ENCODE measurements at places on chromosomes 3 and 15. TPM values are rescaled to one million over a fixed set of nuclear protein-coding genes. Genes with fewer than 3 reads are reported as not detected.

C3orf52 gene
- total RNA-seq, result 1.8 TPM

LRRIQ4 gene
- 0.09 TPM for total RNA-seq

FOXL2 gene
- total RNA-seq, result not detected

SLC22A14 gene
- total RNA-seq, result 0.17 TPM

UBE2Q2 gene
- 6.5 TPM for total RNA-seq

CMTM7 gene
- 3.6 TPM for total RNA-seq

GHSR gene
- not detected for total RNA-seq

GABRA5 gene
- not detected for total RNA-seq

CNTN3 gene
- 0.09 TPM for total RNA-seq

SCAANT1 gene
- total RNA-seq, result not detected

CCR9 gene
- total RNA-seq, result not detected

ADAMTS17 gene
- 46.9 TPM for total RNA-seq

C3orf20 gene
- 0.05 TPM for total RNA-seq

LRRC34 gene
- total RNA-seq, result 2.8 TPM

GRCh38 chr3:45950686-45951600 lies 7.7 kb downstream of the CXCR6 start:
- DNase-seq, result no peak

DNA sequence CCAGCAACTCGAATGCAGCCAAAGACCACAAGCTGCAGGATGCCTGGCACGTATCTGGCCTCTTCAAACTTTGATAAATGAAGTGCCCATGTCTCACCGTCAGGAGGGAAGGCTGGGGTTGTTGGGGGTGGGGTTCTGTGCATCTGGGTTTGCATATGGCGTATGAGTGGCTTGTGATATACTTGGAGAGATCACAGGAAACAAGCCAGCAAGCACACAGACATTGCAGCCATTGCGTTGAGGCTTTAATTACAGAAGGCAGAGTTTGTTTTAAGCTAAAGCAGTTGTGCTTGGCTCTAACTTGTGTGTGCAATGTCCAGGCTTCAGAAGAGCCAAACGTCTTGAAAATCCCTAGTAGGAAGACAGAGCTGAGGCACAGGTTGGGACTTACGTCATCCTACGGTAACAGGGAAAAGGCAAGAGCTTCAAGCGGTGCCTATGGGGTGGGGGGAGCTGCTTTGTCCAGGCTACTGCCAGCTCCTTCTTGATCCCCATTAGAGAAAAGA lies 109.2 kb downstream of the ASB7 start:
- no peak for DNase-seq

DNA sequence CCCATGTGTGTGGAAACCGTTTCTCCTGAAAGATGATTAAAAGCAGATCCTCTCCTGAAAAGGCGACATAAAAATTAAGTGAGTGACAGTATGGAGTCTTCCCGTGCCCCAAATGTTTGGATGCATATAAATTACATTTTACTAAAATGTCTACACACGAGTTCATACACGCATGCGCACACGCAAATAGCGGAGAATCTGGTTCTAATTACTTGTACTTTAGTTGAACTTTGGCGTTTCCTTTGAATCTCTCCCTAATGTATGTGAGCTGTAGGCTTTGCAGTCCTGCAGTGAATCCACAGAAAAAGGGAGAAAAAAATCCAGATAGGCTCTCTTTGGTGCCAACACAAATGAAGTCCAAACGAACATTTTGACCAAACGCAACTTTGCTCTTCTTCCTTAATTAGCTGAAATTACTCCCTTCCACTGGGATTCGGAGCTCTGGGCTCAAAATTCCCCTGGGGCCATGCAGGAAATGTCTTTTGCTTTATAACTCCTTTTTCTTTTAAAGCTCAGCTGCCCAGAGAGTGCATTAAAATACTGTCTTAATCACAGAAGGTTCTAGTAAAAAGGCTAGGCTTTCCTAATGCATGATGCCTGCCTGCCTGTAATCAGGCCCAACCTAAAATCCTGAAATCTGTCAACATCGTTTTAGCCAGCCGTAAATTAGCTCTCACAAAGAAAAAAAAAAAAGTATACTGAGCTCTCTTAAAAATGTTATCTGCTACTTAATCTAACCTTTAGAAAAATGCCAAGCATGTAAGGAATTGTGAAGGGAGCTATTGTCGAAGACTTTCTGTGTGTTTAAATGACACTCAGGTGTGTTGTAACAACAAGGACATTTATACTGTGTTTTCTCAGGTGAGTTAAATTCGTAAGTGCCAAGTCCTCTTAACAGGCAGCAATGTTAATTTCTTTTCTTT lies 26.2 kb downstream of the RARB start:
- DNase-seq, result no peak

GRCh38 chr15:42037656-42038055 lies 16.8 kb upstream of the PLA2G4E start:
- DNase-seq, result no peak

GRCh38 chr3:56616478-56617006 lies 59.6 kb downstream of the CCDC66 start:
- DNase-seq, result no peak

DNA sequence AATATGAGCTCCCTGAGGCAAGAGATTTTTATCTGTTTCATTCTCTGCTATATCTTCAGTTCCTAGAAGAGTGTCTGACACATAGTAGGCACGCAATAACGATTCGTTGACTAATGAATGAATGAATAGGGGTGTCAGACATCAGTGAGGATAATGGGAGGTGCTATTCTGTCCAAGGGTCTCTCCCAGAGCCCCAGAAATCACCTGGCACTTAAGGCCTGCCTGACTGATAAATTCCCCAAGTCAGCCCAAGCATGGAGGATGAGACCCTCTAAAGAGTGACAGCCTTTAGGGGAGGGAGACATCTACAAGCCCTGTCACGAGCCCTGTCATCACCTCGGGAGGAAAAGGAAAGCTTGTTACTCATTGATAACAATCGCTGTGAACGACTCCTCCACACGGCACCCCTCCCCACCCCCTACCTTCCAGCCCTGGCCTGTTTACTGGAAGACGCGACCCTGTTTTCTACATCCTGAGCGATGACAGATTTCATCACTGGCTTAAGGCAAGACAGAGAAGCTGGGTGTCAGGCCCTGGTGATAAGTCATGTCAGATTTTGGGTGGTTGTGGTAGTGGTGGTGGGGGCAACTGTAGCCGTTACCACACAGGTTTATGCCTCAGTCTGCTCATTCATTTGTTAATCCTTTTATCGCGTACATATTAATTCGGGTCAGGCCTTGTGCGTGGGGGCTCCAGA lies 23.1 kb downstream of the BHLHE40 start:
- DNase-seq, result no peak

GRCh38 chr3:89038869-89039268 lies 68.6 kb upstream of the EPHA3 start:
- DNase-seq, result no peak

DNA sequence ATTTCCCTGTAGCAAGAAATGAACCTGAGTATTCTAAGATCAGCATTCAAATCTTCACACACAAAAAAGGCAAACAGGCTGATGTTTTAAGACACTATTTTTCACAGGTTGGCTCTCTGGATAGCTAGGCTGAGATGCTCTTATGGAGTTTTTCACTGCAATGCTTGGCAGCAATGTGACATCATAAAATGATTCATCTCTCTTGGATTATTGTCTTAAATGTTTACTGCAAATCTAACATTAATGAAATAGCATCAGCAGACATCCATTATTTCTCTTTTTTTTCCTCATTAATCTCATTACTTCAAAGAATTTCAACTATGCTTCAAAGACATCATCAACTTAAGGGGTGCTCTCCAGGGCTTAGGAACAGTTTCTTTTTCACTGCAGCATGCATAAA lies 23.6 kb upstream of the SSUH2 start:
- no peak for DNase-seq

- peak; percentile 82 for DNase-seq
Observed at GRCh38 chr15:74889883-74890664, at the start of gene MPI. TSS of gene MPI (plus strand) at chr15:74890042. CDS start at chr15:74890074, 32 bp downstream.

DNA sequence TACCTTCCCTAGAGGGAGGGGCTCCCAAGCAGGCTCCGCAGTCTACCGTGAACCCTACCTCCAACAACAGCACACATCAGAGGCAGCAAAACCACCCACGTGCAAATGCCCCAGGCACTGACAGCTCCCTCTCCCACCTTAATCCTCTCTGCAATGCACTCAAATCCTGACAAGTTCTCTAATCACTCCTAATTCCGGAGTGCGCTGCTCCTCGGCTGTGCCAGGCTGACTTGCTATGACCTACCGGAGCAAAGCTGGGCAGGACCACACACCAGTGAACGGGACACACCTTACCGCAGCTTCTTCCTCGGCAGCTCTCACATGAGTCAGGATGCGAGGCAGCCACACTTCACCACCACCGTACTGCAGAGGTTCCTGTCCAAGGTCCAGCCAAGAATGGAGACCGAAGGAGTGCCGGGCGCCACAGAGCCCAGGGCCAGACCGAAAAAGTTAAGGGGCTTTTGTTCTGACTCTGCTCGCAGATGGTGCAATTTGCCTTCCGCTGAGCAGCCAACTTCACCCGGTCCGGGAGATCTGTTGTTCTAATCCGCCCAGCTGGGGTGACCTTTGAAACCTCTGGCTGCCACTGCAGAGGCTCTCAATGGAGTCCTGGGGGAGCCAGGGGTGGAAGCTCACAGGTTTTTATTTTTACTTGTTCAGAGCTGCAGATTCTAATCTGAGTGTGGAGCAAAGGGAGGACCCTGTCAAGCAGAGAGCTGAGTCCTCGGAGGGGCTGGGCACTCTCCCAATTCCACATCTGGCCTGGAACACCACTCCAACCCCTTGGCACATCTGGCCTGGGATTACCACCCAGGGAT lies 84.4 kb downstream of the MYLK start:
- peak; percentile 42 for DNase-seq

- no peak for DNase-seq
Observed at GRCh38 chr3:15819576-15819975, 21.8 kb upstream of the ANKRD28 start.

GRCh38 chr3:9598783-9599387 lies 45.3 kb upstream of the LHFPL4 start:
- no peak for DNase-seq

- no peak for DNase-seq
Observed at GRCh38 chr15:69666921-69667811, 214.5 kb downstream of the RPLP1 start.

- DNase-seq, result no peak
Observed at GRCh38 chr3:171358881-171359198, 101.4 kb downstream of the TNIK start.

- DNase-seq, result no peak
Observed at GRCh38 chr3:23174426-23175039, 28.6 kb upstream of the UBE2E2 start.

DNA sequence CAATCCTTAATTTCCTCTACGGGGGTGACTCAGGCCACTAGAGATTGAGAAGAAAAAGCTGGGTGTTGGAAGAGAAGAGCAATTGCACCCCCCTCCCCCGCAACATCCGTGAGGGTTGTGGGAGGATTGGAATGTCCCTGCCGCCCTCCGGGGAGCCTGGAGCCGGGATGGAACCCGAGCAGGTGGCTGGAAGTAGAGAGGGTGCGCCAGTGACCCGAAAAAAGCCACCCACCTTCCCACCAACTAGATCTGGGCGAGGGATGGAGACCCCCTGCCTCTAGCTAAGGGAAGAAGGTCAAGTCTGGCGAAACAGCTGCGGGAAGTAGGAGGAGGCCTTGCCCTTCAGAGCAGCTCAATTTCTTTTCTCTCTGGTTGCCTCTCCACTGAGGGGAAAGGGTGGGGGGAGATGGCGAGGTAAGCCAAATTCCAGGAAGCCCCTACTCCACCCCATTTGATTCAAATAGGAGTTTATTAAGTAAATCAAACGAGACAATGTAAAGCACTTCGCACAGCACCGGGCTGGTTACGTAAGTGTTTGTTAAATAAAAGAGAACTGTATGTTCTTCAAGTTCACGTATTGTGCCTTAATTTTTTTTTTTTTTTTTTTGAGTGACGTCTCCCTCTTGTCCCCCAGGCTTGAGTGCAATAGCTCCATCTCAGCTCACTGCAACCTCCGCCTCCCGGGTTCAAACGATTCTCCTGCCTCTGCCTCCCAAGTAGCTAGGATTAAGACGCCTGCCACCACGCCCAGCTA lies 1.1 kb upstream of the WWTR1 start:
- DNase-seq, result no peak
